ENCODE measurements at places on chromosomes 13 and 19. TPM values are rescaled to one million over a fixed set of nuclear protein-coding genes. Genes with fewer than 3 reads are reported as not detected.

- no peak for DNase-seq
These were observed 75.9 kb upstream of the SLC10A2 start for GRCh38 chr13:103142151-103142550.

FLT3 gene
- total RNA-seq: 0.22 TPM

GRCh38 chr13:96284971-96285370 is 195.1 kb downstream of the HS6ST3 start:
- DNase-seq: no peak

GRCh38 chr19:4911786-4912672 is 2.7 kb downstream of the UHRF1 start:
- peak; percentile 50 for DNase-seq

- no peak for DNase-seq
These were observed 205.5 kb upstream of the SOX21 start for GRCh38 chr13:94917824-94918223.

DNA sequence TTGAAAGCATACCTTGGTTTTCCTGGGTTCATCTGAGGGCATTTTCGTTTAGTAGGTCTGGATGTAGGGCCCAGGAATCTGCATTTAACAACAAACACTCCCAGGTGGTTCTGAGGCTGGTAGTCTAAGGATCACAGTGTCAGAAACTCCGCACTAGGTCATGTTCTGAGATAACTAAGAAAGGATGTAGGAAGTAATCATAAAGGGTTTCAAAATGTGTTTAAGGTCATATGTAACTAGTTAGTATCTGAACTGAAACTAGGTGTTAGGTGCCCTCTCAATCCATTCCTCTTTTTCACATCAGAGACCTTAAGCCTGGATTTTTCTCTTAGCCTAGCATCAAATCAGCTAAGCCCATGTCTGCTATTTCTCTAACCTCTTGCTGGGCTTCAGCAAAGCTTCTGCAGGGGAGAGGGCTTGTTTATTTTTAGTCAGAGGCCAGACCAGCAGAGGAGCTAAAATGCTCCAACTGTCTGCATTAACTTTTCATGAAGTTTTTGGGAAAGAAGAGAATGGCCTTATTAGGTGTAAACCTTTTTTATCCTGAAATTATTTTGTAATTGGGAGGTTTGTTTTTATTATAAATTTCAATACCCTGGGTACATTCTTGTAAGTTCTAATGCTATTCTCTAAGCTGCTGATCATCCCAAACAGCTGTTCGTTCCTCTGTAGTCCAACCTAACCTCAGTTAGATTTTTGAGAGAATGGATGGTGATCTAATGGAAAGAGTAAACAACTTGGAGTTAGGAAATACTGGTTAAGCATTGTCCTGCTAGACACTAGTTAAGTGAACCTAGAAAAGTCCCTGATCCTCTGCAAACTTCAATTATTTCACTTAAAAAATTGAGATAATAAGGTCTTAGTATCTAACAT is 262.8 kb upstream of the RFC3 start:
- no peak for DNase-seq

SYNE4 gene
- 2.0 TPM for total RNA-seq

DNA sequence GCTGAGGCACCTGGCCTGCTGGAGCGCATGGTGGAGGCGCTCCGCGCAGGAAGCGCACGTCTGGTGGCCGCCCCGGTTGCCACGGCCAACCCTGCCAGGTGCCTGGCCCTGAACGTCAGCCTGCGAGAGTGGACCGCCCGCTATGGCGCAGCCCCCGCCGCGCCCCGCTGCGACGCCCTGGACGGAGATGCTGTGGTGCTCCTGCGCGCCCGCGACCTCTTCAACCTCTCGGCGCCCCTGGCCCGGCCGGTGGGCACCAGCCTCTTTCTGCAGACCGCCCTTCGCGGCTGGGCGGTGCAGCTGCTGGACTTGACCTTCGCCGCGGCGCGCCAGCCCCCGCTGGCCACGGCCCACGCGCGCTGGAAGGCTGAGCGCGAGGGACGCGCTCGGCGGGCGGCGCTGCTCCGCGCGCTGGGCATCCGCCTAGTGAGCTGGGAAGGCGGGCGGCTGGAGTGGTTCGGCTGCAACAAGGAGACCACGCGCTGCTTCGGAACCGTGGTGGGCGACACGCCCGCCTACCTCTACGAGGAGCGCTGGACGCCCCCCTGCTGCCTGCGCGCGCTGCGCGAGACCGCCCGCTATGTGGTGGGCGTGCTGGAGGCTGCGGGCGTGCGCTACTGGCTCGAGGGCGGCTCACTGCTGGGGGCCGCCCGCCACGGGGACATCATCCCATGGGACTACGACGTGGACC is 9.7 kb upstream of the STRN4 start:
- no peak for DNase-seq

GRCh38 chr19:18173054-18173571 is 500 bp upstream of the IFI30 start:
- no peak for DNase-seq

CCDC122 gene
- total RNA-seq: 1.3 TPM

- no peak for DNase-seq
These were observed 2.1 kb upstream of the ZNF224 start for GRCh38 chr19:44092108-44092507.

GRCh38 chr13:26946684-26947343 is 186.2 kb upstream of the GPR12 start:
- no peak for DNase-seq

DNA sequence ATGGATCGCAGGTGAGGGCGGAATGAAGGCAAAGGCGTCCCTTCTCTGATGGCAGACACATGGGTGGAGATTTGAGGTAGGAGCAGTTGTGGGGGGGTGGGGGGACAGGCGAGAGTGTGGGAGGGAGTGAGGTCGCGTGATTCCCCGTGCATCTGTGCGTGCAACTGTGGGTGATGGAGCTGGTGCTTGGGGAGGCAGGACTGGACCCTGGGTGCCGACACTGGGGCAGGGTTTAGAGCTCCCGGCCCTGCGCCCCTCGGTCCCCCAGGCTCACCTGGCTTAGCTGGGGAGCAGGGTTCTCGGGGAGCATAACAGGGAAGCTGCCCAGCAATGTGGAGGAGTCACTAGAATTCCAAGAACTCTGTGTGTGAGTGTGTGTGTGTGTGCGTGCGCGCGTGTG is 3.4 kb downstream of the TMPRSS9 start:
- DNase-seq: no peak
